Activated T-helper 2 cell treated with anti-CD3 and anti-CD28 coated beads, Interferon-gamma antibody, Interleukin-2, Interleukin-4, amounts not matched to agents 10 μg/mL and 5 μg/mL and 100 μg/mL, durations not matched to agents 14 hours and 24 hours and 36 hours (primary cell): ENCODE measurements at places on chromosomes 12 and 14. TPM values are rescaled to one million over a fixed set of nuclear protein-coding genes. Genes with fewer than 3 reads are reported as not detected.

Gene TRPV4
- not detected in 2 replicates for total RNA-seq

Gene NTN4
- total RNA-seq = not detected in 2 replicates

Gene SERPINA10
- total RNA-seq = not detected in 2 replicates

Gene ST8SIA1
- total RNA-seq = 0.39 and 1.3 TPM in 2 replicates

Gene PIWIL1
- total RNA-seq = not detected in 2 replicates

Gene RTN1
- total RNA-seq = not detected in 2 replicates

Gene KRT4
- not detected in 2 replicates for total RNA-seq

Gene IGF1
- 1.6 and 2.0 TPM in 2 replicates for total RNA-seq

Gene MYO1H
- not detected in 2 replicates for total RNA-seq

Gene TMTC1
- total RNA-seq = 1.4 TPM in 2 replicates

Gene LRRIQ1
- total RNA-seq = not detected in 2 replicates

Gene HSPA2
- 6.6 and 7.1 TPM in 2 replicates for total RNA-seq

Gene KITLG
- total RNA-seq = 0.39 and 0.51 TPM in 2 replicates

Gene ASCL1
- total RNA-seq = not detected in 2 replicates

Gene JPH4
- 0.09 TPM in 2 replicates for total RNA-seq

Gene AQP6
- not detected in 2 replicates for total RNA-seq

Gene ISCU
- 62.9 and 63.5 TPM in 2 replicates for total RNA-seq

Gene CEBPE
- total RNA-seq = not detected in 2 replicates

Gene SPTB
- 0.02 and 0.05 TPM in 2 replicates for total RNA-seq

Gene LBHD2
- total RNA-seq = not detected in 2 replicates

Gene A2M
- not detected in 2 replicates for total RNA-seq

Gene KHNYN
- 72.6 and 75.3 TPM in 2 replicates for total RNA-seq

Gene HOXC5
- total RNA-seq = not detected in 2 replicates

Gene CDC42BPB
- 2.3 and 3.5 TPM in 2 replicates for total RNA-seq

Gene NKX2-1
- total RNA-seq = not detected in 2 replicates

Gene ZDHHC22
- not detected in 2 replicates for total RNA-seq

Gene GARIN6
- not detected in 2 replicates for total RNA-seq

Gene OTX2
- total RNA-seq = not detected in 2 replicates

Gene AKAP5
- total RNA-seq = 2.3 and 2.5 TPM in 2 replicates

Gene ANO6
- 25.2 and 25.7 TPM in 2 replicates for total RNA-seq

Gene NID2
- total RNA-seq = 0.14 and 0.37 TPM in 2 replicates

Gene ACOT6
- total RNA-seq = not detected in 2 replicates

Gene PPP1R36
- not detected in 2 replicates for total RNA-seq

Gene CD4
- 354 and 368 TPM in 2 replicates for total RNA-seq

Gene CLEC2D
- total RNA-seq = 350 and 351 TPM in 2 replicates

Gene TRIP11
- 37.0 and 41.7 TPM in 2 replicates for total RNA-seq

Gene KRT82
- not detected in 2 replicates for total RNA-seq

Gene MFAP5
- not detected in 2 replicates for total RNA-seq

Gene ZNF605
- 7.3 and 8.2 TPM in 2 replicates for total RNA-seq

Gene SLC24A4
- not detected in 2 replicates for total RNA-seq

Gene ETV6
- total RNA-seq = 68.2 and 69.4 TPM in 2 replicates

Gene DPPA3
- not detected in 2 replicates for total RNA-seq

Gene DEPDC4
- 1.7 and 1.8 TPM in 2 replicates for total RNA-seq
